Stimulated activated CD4-positive, alpha-beta T cell treated with anti-CD3 and anti-CD28 coated beads, Interleukin-15, amount 100 ng/mL, for 24 hours (primary cell): ENCODE measurements at places on chromosomes 2 and 18.

DNA sequence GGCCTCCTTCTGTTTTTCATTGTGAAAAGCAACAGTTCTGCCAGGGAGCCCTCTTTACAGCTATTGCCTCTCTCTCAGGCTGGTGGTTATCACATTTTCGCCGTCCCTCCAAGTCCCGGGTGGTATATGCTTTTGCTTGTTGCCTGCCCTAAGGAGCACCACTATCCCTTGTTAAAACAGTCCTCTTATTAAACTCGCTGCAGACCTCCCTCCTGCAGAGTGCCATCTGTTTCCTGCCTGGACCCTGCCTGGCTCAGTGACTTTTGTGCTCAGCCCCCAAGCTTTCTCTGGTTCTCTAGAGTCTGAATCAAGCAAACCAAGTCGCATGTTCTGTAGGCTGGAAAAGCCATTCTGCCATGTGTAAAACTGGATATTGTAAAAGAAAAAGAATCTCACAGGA, 72.1 kb upstream of the FHL2 start:
- no peak for DNase-seq

GRCh38 chr2:53672881-53673522, 94.6 kb upstream of the CHAC2 start:
- no peak for DNase-seq

GRCh38 chr2:150043172-150043500, 444.3 kb downstream of the RND3 start:
- DNase-seq, result no peak

GRCh38 chr2:239143858-239144712, 256.7 kb downstream of the HDAC4 start:
- DNase-seq, result peak; percentile 41
